NCI-H187 treated with DMSO at 0.1 percent for 48 hours (cell line): ENCODE measurements at places on chromosomes 11 and 22.

- DNase-seq = no peak
Observed at GRCh38 chr22:19507534-19507861, 16.7 kb downstream of the CLDN5 start.

- DNase-seq = no peak
Observed at GRCh38 chr11:126034039-126034932, 28.4 kb downstream of the CDON start.

DNA sequence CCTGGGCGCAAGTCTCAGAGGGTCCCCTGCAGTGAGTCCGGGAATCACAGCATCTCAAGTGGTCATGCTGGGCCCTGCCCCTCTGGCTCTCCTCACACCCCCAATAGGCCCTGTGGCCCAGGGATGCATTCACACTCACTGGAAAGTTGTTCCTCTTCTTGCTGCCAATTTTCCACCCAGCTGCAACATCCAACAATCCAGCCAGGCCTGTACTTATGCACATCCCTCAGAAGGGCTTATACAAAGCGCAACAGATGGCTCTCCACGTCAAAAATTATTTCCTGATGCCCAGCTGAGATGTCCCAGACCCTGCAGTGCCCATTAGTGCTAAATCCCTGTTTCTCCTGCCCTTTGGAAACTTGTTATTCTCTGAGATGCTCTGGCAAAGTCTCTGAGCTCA is 407.8 kb upstream of the NARS2 start:
- no peak for DNase-seq

- no peak for DNase-seq
Observed at GRCh38 chr11:125170510-125171031, 6.0 kb downstream of the PKNOX2 start.

GRCh38 chr11:13384908-13385640 is 77.9 kb downstream of the BTBD10 start:
- no peak for DNase-seq

- no peak for DNase-seq
Observed at GRCh38 chr11:34154059-34154875, 48.8 kb downstream of the NAT10 start.

DNA sequence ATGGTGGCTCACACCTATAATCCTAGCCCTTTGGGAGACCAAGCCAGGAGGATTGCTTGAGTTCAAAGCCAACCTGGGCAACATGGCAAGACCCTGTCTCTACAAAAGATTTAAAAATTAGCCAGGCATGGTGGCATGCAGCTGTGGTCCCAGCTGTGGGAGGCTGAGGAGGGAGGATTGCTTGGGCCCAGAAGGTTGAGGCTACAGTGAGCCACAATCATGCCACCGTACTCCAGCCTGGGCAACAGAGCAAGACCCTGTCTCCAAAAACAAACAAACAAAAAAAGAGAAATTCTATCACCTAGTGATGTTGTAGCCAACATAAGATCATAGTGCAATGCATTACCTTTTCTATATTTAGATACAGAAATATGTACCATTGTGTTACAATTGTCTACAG is 113.8 kb downstream of the NAT10 start:
- no peak for DNase-seq

DNA sequence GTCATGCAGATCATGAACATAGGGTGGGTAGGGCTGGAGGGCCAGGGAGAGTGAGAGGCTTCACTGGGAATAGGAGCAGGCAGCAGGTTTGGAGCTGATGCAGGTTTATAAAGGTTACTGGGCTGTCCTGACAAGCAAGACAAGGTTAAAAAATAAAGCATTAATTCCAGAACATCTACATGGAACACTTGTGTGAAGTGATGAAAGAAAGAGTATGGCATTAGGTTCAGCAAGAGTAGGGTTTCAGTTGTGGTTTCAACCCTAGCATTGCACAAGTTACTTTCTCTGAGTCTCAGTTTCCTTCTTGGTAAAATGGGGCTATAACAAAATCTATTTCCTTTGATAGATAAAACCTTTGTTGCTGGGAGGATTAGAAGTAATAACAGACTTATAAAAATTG is 114.6 kb upstream of the SESN3 start:
- no peak for DNase-seq

- no peak for DNase-seq
Observed at GRCh38 chr22:32745251-32745995, 56.1 kb upstream of the TIMP3 start.

DNA sequence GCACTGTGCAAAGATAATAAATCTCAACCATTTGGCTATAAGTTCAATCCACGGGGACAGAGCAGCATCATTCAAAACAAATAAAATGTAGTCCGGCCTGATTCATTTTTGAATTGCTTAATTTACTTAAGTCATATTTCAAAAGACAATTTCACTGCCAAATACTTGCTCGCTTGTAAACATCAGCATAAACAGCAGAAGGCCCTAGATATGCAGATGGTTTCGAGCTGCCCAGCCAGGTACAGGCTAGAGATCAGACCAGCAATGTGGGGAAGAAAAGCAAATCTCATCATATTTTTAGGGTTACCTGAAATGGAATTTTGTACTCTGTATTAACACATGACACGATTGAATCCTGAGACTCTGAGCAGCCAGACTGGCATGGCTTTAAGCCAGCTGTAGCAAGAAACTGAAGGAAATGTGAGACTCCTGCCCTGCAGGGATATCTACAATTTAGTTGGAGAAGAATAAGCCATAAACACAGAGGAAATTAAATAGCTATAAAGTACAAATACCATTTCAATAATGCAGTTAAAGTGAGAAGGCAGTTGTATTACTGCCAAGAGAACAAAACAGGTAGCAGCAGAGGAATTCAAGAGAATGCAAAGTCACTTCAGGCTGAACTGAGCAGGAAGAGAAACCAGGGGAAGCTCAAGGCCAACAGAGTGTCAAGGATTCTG is 440.3 kb downstream of the ETS1 start:
- no peak for DNase-seq

- no peak for DNase-seq
Observed at GRCh38 chr11:77705195-77705875, 67.7 kb upstream of the CLNS1A start.

DNA sequence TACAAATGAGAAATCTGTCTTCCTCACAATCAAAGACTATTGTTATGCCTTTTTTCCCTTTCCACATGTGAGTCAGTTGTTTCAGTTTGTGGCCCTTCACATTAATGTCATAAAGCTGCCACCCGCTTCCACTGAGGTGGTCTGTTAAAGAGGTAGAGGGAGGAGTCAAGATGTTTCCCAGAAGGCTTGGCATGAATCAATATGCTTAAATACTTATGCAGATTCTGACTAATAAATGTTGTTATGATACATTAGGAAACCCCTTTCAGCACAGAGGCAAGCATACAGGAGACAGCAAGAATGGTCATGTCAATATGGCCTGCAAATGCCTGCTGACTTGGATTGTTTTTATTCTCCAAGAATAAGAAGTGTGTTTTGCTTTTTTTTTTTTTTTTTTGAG is 6.5 kb downstream of the RTN3 start:
- DNase-seq = no peak
